ENCODE measurements at places on chromosomes 6 and 20.
A peak's percentile ranks its signal among the peaks of the same experiment; 100 is the strongest.

GRCh38 chr20:57438552-57438951 is 47.4 kb downstream of the RBM38 start:
- no peak for DNase-seq

DNA sequence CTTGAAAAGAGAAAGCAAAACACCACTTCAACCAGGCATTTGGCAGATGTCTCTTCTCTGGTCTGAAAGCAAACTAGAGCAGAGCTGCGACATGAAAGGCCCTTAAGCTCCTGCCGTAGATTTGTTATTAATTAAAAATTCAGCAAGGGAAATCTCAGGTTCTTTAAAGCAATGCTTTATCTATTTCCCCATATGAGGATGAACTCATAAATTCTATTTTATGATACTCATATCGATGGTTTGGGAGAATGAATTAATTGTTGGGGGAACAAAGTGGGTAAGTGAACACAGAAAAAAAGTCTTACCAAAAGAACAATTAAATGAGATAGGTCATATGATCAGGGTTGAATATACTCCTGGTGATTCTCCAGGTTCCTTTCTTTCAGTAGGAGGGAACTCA is 464.7 kb upstream of the SLC35B3 start:
- DNase-seq: no peak

DNA sequence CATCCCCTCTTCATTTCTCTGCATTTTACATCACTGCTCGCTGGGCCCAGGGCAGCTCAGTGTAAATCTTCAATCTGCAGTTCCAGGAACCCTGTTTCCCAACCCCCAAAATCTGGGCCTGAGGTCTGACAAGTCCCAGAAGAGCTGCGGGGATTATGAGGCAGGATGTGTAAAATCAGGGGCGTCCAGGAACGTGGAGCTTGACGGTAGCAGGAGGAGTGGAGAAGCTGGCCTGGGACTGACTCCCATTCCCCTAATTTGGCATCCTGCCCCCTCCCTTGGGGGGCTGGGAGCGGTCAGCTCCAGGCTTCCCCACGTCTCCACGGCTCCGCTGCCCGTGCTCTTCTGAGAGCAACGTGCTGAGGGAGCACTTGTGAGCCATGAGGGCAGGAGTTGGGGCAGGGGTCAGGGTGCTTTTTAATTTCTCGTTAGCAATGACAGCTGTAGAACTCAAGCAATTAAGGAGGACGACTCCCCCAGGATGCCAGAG is 23.4 kb upstream of the VEGFA start:
- no peak for DNase-seq

DNA sequence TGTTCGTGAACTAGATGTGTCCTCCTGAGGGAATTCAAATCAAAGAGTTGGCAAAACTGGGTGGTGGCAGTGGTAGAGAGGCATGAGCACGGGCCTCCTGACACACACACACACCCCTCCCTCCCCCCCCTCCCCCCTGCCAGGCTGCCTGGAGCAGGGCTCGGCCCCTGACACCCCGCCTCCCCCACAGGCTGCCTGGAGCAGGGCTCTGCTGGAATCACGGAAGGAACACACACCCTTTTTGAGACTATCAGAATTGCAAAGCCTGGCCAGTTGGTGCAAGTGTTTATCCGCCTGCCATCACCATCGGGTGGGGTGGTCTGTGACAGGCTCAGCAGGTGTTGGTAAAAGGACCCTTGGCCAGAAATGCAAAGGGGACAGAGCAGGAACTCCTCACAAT is 59.0 kb downstream of the FAM120B start:
- no peak for DNase-seq

DNA sequence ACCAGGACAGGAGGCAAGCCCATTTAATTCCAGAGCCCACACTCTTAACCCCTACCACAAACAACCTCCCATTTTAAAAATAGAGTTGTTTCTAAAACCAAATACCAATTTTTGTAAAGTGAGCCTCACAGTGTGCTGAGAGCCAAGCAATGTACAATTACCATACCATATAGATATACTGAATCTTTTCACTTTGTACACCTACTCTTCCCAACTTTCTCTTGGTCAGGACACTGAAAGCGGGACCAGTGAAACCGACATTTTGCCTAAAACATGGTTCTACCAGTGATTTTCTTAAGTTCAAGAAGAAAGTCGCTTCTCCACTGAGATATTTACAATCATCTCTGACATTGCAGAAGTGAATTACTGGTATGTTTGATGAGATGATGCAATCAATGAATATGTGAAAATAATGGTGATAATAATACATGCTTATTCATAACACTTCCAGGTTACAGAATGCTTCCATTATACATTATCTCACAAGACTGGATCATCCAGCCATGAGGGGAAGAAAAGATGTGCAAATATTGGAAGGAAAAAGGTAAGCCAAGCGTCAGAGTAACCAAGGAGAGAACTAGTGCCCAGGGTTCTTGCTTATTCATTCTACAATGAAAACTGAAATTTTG is 74.1 kb downstream of the HIVEP2 start:
- no peak for DNase-seq

DNA sequence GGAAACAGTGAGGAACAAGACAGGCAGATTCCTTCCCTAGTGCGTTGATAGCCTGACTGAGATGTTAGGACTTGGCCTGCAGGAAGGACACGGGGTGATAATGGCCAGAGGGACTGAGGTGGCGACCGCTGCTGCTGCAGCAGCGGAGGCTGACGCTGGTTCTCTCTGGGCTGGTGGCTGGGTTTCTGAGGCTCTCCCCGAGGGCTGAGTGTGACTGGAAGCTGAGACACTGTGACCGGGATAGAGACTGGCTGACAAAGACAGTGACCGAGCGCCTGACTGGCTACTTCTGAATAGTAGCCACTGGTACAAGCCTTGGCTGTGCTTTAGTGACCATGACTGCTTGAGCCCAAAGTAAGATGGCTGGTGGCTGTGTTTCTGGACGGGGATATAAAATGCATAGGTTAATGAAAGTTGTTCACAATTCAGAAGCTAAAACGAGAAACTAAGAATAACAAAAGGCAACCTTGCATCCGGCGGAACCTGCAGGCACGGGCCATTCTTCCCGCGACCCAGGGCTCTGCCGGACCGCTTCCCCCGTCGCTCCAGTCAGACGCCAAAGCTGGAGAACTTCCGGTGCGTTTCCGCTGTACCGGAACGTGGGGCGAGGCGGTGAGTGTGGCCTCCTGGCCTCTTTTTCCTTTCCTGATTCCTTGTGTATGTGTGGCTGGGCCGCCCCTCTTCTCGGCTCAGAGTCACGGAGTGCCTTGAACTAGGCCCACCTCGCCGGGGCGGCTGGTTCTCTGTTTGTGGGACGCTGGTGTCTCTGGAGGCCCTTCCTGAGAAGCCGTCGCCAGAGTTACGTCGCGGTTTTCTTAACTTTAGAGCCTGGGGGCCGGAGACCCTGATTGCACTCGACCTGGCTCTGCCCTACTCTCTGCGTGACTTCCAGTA is at the start of gene AAR2:
Gene AAR2 (plus strand): TSS at position 587 of the 894 bp plus-strand sequence. CDS start 3,391 bp downstream, outside the sequence.
- DNase-seq: peak; percentile 74

- DNase-seq: no peak
Observed at GRCh38 chr6:40896696-40897095, 142.3 kb downstream of the UNC5CL start.

- no peak for DNase-seq
Observed at GRCh38 chr20:58570204-58570859, 55.1 kb upstream of the APCDD1L start.

DNA sequence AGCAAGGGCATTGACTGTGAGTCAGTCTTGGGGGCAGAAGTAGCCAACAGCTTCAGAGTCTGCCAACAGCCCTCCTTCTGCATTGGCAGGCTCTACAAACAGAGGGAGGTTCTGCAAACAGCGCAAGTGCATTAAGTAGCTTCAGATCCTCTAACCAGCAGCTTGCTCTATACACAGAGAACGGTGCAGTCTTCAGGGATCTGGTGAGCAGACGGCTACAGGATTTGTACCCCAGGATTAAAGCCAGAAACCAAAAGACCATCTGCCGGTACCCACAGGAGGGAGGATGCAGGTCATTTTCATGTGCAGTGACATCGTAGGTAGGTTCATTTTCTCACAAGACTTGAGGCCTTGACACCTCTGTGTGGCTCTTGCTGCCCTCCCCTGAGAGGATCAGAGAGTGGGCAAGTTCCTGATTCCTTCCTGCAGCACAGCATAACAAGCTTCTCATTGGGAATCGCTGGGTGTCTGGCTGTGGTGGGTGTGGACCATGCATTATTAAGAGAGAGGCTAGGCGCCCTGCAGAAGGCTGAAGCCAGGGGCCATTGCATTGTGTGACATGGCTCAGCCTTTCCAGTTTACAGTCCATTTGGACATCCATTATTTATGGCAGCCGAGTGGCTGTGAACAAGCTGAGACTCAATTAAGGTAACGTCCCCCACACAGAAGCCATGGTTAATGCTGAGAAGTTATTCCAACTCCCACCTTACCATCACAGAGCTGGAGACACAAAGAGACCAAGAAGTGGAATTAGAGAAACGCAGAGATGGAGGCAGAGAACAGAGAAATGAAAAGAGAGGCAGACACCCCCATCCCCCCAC is 250.0 kb downstream of the LRFN2 start:
- no peak for DNase-seq

- DNase-seq: no peak
Observed at GRCh38 chr20:13349235-13349604, 128.1 kb downstream of the ISM1 start.

GRCh38 chr6:75329703-75330102 is 45.1 kb upstream of the TMEM30A start:
- no peak for DNase-seq

DNA sequence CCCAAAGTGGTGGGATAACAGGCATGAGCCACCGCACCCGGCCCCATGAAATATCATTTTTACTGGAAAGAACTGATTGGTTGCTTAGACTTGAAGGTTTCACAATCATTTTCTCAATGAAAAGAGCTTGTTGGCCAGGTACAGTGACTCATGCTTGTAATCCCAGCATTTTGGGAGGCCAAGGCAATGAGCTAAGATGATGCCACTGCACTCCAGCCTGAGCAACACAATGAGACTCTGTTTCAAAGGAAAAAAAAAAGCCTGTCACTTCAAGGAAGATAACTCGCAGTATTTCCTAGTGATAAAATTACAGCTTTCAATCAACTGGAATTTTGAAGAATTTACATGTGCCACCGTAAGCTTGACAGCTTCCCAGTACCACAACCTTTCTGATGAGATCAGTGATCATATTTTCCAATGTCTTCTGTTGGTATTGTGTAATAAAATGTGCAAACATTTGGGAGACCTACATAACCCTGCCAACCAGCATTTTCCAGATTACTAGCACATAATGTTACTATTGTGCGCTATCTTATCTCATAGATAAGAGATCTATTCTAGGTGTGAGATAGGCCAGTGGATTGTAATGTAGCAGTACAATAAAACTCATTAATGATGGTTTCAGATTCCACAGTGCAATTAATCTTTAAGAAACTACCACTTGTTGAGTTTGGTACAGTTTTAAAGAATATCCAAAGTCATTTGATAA is 7.2 kb downstream of the PNLDC1 start:
- DNase-seq: no peak

DNA sequence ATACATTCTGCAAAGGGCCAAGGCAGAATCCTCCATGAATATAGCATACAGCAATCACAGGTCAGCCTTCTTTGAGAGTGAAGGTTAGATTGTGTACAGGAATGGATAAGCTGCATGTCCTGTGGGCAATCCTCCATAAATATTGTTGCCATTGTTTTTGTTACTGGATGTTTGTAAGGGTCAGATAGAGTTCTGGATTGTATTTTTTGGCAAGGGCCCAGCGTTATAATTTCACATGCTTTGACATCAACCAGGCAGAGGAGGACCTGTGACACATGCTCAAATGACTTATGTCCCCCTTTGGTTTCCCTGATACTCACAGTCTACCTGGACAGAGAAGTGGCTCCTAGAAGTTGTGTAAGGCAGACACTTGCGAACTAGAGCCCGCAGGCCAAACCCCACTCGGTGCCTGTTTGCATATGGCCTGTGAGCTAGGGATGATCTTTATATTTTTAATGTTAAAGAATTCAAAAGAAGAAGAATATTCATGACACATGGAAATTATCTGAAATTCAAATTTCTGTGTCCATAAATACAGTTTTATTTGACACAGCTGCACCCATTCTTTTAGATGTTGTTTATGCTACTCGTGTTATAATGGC is 5.4 kb downstream of the LY86 start:
- DNase-seq: no peak

GRCh38 chr6:128806261-128806660 is 76.7 kb upstream of the LAMA2 start:
- DNase-seq: no peak
